Activated naive CD8-positive, alpha-beta T cell treated with anti-CD3 and anti-CD28 coated beads for 36 hours (primary cell): ENCODE measurements at places on chromosomes 4 and X.

GRCh38 chr4:54741202-54741601 lies 83.4 kb downstream of the KIT start:
- DNase-seq = no peak
- no peaks in the 10 kb centered on the region for H3K27me3 ChIP-seq
- no peaks in the 10 kb centered on the region for H3K4me1 ChIP-seq
- H3K27ac ChIP-seq = no peak overlapping the region

GRCh38 chrX:41449131-41449530 lies 2.0 kb downstream of the NYX start:
- H3K27me3 ChIP-seq = peaks cover 4% of the 10 kb centered on the region
- peak overlapping the region; percentile 48 for H3K4me3 ChIP-seq
- no peak for DNase-seq
- peak overlapping the region; percentile 42 for H3K27ac ChIP-seq
- H3K36me3 ChIP-seq = no peaks in the 10 kb centered on the region
- peaks cover 20% of the 10 kb centered on the region for H3K4me1 ChIP-seq

DNA sequence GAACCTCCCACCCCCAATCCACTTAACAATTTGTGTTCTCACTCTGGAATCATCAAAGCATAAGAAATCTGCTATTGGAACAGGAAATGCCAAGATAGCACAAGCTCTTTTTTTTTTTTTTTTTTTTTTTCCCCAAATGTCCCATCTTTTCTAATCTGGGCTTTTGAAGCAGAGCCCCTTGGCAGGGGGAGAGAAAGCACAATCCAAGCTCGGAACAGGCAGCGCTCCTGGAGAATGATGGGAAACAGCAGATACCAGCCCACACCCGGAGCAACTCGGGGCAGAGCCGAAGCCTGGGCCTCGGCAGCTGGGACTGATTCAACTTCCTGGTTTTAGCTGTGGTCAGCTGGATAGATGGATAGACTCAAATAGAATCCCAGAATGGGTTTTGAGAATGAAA lies 235.1 kb downstream of the QDPR start:
- H3K36me3 ChIP-seq = no peaks in the 10 kb centered on the region
- no peak overlapping the region for H3K27ac ChIP-seq
- H3K27me3 ChIP-seq = no peaks in the 10 kb centered on the region
- no peak overlapping the region for H3K4me3 ChIP-seq

DNA sequence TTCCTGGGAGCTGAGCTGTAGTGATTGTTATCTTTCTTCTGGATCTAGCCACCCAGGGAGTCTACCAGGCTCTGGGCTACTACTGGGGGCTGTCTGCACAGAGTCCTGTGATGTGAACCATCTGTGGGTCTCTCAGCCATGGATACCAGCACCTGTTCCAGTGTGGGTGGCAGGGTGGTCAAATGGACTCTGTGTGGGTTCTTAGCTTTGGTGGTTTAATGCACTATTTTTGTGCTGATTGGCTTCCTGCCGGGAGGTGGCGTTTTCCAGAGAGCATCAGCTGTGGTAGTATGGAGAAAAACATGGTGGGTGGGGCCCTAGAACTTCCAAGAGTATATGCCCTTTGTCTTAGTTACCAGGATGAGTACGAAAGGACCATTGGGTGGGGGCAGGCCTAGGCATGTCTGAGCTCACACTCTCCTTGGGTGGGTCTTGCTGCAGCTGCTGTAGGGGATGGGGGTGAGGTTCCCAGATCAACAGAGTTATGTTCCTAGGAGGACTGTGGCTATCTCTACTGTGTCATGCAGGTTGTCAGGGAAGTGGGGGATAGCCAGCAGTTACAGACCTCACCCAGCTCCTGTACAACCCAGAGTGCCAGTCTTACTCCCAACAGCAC lies 264.8 kb upstream of the LDB2 start:
- no peaks in the 10 kb centered on the region for H3K4me1 ChIP-seq
- peaks cover 26% of the 10 kb centered on the region for H3K27me3 ChIP-seq
- no peak overlapping the region for H3K27ac ChIP-seq
- no peaks in the 10 kb centered on the region for H3K36me3 ChIP-seq
- DNase-seq = no peak
